Forelimb muscle (tissue), 1 donor: ENCODE measurements at places on chromosomes 13 and 19.

DNA sequence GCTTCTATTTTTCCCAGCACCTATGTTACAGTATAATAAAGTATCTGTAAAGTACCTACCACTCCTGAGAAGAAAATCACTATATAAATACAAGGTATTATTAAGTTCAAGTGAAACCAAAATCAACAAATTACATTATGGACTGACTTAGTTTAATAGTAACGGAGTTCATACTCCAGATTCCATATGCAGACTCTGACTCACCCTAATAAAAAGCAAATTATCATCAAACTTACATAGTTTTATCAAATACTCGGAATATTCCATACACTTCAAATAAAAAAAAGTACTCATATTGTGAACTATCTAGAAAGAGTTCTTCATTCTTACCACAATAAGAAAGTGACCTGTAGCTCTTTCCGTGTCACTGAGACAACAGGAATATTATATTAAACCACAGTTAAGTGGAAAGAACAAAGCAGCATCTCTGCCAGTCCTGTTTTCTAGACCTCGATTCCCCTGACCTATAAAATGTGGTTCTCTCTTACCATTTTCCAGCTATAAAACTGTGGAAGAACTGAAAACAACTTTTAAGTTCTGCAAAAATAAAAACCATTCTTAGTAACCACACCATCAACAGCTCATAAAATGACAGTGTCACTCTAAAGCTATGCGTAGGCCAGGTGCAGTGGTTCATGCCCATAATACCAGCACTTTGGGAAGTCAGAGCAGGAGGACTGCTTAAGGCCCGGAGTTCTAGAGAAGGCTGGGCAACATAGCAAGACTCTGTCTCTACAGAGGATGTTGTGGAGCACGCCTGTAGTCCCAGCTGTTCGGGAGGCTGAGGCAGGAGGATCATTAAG lies 42.6 kb downstream of the USP12 start:
- no peak for DNase-seq

GRCh38 chr19:51550848-51551672 lies 19.6 kb upstream of the SIGLEC6 start:
- DNase-seq = no peak

DNA sequence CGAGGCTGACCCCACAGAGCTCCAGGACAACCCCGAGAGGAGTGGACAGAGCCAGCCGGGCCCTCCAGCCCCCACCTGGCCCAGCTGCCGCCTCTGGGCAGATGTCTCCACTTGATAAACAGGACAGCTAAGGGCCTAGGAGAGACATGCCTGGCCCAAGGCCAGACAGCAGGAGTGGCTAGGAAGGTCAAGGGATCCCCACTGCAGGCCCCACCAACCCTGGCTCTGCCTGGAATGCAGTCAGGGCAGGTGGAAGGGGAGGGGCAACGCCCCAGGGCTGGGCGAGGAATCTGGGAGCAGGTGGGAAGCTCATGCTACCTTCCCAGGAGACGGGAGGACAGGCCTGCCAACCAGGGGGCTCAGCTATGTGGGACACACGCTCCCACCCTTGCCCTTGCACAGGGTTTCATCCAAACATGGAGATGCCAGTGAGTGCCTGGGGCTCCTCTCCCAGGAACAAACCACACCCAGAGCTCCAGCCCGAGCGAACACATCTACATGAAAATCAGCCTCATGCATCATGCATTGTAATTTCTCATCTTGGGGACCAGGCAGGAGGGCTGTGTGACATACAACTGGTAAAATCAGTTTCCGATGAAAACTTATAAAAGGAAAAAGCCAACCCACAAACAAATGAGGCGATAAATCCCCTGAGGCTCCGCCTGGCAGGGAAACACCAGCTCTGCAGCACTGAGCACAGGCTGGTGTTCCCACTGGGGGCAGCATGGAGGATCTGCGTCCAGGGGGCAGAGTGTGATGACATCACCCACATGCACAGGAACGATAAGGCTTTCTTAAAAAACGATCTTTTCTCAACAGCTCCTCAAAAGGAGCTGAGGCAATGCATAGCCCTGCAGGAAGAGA lies 25.0 kb downstream of the SH3GL1 start:
- no peak for DNase-seq

DNA sequence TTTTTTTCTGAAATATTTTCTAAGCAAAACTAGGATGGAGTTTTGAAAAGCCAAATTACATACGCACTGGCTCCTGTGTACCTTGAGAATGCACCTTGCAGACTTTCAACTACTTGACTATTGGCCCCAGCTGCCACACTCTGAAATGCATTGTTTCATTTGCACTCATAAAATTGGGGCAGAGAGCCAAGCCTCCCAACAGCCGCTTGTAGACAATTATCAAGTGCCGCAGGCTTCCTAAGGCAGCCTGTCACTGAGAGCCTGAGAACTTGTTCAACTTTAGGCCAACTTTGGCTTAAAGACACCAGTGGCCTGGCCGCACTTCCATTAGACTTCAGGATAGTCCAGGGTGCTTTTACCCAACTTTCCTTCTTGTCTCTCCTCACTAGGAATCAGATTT lies 115.7 kb upstream of the STARD13 start:
- DNase-seq = no peak

GRCh38 chr19:48319647-48320541 lies 5.5 kb upstream of the EMP3 start:
- no peak for DNase-seq

DNA sequence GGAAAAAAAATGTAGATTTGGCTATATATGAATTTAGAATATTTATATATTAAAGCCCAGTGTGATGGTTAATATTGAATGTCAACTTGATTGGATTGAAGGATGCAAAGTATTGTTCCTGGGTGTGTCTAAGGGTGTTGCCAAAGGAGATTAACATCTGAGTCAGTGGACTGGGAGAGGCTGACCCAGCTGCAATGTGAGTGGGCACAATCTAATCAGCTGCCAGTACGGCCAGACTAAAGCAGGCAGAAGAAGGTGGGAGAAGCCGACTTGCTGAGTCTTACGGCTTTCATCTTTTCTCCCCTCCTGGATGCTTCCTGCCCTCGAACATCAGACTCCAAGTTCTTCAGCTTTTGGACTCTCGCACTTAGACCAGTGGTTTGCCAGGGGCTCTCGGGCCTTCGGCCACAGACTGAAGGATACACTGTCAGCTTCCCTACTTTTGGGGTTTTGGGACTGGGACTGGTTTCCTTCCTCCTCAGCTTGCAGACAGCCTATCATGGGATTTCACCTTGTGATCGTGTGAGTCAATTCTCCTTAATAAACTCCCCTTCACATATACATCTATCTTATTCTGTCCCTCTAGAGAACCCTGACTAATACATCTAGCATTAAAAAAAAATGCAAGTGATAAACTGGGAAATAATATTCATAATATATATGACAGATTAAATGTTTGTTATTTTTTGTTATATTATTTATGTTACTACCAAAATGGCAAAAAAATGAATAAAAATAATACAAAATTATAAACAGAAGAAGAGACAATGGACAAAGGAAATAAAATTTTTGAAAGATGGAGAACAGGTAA lies 122.4 kb downstream of the DLEU7 start:
- DNase-seq = no peak

- no peak for DNase-seq
Measured at GRCh38 chr19:49684251-49684982, 5.0 kb upstream of the ADM5 start.

DNA sequence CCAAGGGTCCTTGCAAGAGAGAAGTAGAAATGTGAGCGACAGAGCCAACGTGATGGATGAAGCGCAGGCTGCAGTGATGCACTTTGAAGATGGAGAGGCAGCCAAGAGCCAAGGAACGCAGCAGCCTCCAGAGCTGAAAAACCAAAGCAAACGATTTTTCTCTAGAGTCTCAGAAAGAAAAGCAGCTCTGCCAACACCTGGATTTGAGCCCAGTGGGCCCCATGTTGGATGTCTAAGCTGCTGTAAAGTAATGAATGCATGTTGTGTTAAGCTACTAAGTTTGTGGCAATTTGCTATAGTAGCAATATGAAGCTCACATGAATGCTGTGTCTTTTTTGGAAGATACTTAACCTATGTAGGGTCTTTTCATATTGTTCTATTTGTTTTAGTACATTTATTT lies 894.3 kb downstream of the EFNB2 start:
- DNase-seq = no peak

GRCh38 chr13:93368718-93369117 lies 142.1 kb downstream of the GPC6 start:
- no peak for DNase-seq

GRCh38 chr13:106533101-106533942 lies 2.1 kb downstream of the EFNB2 start:
- no peak for DNase-seq

GRCh38 chr19:6739883-6740588 lies 556 bp downstream of the TRIP10 start:
- DNase-seq = no peak

DNA sequence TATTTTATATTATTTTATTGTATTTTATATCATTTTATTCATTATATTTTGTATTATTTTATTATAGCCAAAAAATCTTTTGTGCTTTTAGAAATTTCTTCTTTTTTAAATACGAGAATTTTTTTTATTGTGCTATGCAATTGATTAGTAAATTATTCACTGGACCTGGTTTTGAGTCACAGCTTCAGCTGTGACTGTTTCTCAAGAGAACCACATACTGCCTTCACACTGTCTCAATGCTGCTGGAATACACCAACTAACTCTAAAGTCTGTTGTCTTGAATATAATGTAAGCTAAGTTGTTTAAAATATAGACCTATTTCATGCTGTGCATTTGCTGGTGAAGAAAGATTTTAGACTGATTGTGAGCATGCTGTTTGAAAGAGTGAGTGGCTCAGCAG lies 423.6 kb downstream of the NDFIP2 start:
- DNase-seq = no peak

- DNase-seq = no peak
Measured at GRCh38 chr19:36041831-36042230, 9.2 kb upstream of the CLIP3 start.

- DNase-seq = no peak
Measured at GRCh38 chr19:53897459-53897858, 11.6 kb upstream of the CACNG7 start.

DNA sequence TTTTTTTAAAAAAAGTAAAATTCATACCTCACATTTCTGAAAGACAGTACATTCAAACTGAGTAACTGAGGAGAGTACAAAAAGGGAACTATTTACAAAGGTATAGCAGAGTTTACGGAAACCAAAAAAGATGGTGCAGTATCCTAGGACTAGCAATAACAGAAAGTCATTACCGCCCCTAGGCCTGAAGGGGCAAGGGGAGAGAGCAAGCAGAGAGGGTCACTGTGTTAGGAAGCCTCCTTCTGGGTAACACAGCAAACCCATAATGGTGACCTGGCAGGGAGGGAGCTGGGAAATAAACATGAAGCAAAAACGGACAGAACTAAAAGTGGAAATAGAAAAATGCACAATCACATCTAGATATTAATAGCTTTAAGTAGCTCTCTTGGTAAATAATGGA lies 8.2 kb downstream of the VWA8 start:
- no peak for DNase-seq

DNA sequence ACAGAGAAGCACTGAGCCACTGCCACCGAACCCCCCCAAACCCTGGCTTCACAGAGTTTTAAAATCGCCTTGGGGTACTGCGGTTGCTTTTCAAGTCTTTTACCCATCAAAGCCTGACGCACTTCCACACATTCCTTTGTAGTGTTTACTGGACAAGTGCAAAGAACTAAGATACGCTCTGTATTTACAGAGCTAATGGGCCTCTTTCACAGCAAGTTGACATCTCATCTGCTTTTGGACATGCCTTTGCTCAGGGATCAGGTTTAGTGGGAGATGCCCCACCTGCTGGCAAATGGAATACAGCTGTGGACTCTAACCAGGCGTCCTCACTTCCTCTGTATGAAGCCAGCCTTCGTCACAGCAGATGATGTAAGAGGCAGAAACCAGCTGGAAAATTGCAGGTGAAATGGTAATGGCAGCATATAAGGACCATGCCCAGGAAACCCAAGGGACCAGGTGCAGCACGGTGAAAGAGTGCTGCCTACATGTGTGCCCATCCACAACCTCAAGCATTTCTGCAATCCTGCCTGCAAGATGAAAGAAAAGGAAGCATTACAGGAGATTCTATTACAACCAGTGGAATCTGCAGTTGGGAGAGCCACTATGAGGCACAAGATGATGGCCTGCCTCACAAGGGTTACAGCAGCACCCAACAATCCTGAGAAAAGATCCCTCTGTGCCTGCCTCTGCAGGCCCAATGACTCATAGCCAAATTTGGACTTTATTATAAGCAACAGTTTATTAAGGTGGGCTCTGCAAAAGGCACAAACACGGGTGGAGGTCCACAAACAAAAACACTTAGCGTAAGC lies 34.7 kb downstream of the BRD4 start:
- no peak for DNase-seq

DNA sequence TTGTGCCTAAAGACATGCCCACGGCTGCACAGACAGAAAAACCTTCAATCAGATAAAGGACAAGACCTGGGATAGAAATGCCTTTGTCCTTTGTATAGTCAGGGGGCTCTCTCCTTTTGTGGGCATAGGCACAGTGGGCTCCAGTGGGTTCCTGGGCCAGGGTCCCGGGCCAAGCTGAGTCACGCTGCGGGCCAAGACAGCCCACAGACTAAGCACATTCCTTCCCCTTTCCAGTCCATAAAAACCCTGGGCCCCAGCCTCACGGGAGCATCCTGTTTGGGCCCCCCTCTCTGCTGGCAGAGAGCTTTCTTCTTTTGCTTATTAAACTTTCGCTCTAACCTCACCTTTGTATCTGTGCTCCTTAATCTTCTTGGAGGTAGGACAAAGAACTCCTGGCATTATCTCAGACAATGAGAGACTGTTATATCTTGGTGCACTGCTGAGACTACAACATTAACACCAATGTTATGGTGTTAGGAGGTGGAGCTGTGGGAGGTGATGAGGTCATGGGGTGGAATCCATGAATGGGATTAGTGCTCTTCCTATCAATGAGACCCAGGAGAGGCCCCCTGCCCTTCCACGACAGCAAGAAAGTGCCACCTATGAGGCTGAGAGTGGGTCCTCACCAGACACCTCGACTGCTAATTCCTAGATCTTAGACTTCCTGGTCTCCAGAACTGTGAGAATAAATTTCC lies 20.8 kb upstream of the FBXL3 start:
- no peak for DNase-seq

GRCh38 chr13:29480893-29481525 lies 114.5 kb downstream of the SLC7A1 start:
- DNase-seq = no peak

DNA sequence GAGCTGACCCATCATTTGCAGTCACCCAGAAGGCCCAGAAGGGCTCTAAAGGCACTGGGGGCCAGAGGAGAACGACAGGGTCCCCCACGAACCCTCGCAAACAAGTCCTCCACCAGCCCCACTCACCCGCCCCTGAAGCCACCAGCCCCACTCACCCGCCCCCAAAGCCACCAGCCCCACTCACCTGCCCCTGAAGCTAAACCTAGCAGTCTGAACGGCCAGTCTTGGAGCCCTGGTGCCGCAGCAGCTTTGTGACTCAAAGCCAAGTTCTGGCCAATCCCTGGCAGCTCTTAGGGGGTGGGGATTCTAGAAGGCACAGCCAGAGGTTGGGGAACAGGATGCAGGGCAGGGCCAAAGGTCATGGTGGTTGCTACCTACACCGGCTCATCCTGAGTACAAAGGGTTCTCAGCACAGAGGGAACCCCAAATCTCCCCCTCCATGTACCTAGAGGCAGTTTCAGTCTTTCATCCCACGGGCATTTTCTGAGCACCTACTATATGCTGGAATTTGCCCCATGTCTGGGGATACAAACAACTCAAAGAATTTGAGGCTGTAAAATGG lies at the start of gene IQCN:
IQCN (minus strand) TSS at position 234 of the 562 bp plus-strand sequence. CDS start 4,974 bp downstream, outside the sequence.
- no peak for DNase-seq
